ENCODE measurements at places on chromosomes 13 and 19.
A peak's percentile ranks its signal among the peaks of the same experiment; 100 is the strongest.

- DNase-seq = peak; percentile 60
Observed at GRCh38 chr19:10339380-10339960, at the start of gene ICAM3. Gene ICAM3 (minus strand): TSS chr19:10339624. CDS start chr19:10339614, 10 bp downstream.

DNA sequence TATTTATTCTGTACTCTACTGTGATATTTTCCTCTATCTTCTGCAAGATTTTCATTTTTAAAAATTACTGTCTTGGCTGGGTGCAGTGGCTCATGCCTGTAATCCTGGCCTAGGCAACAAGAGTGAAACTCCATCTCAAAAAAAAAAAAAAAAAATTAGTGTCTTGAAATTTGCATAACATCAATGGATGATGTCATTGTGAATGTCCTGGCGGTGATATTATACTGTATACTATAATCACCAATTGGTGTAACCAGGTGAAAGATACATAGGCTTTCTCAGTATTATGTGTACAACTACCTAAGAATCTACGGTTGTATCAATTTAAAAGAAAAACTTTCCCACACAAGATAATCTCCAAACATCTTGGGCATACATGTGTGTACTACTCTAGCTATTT, 15.2 kb downstream of the ZNF331 start:
- no peak for DNase-seq

DNA sequence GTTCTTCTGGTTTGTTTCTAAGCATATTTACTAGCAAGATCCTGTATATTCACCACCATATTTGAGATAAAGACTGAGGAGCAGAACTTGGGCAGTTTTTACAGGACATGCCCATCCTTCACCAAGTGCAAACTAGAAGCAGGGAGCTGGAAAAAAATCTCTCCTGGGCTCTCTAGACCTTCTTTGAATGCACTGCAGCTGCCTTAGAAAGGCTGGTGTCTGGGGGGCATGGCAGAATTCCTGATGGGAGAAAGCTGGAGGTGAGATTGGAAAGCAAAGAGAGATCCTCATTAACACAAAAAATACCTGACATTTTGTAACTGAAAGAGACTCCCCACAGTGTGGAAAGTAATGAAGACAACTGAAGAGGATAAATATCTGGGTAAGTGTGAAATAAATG, 1612.1 kb downstream of the OLFM4 start:
- no peak for DNase-seq

DNA sequence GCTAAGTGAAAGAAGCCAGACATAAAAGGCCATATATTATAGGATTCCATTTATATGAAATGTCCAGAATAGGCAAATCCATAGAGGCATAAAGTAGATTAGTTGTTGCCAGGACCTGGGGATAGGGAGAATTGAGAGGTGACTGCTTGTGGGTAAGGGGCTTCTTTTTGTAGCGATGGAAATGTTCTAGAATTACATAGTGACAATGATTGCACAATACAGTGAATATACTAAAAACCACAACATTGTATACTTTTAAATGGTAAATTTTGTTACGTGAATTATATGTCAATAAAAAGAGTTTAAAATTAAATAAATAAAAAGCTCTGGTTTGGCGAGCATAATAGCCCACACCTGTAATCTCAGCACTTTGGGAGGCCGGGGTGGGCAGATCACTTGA, 486.8 kb downstream of the KLF12 start:
- no peak for DNase-seq

GRCh38 chr13:79226250-79226649, 179.8 kb downstream of the RBM26 start:
- DNase-seq = no peak

DNA sequence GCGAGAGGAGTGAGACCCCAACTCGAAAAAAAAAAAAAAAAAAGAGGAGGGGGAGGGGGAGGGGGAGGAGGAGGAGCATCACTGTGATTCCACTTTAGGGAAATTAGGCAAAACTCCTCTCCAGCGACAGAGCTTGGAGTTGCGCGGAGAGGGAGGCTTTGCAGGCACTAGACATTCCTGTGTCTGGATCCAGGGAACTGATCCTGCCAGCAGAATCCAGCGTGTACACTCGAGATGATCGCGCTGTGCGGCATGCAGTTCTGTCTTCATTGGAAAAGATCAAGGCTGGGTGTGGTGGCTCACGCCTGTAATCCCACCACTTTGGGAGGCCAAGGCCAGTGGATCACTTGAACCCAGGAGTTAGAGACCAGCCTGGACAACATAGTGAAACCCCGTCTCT, 29.6 kb upstream of the KLF2 start:
- DNase-seq = no peak

Measured in stimulated activated CD4-positive, alpha-beta T cell treated with anti-CD3 and anti-CD28 coated beads, Interleukin-4, amount 100 ng/mL, for 4 hours (primary cell).